ENCODE measurements at places on chromosomes 3 and 15.

DNA sequence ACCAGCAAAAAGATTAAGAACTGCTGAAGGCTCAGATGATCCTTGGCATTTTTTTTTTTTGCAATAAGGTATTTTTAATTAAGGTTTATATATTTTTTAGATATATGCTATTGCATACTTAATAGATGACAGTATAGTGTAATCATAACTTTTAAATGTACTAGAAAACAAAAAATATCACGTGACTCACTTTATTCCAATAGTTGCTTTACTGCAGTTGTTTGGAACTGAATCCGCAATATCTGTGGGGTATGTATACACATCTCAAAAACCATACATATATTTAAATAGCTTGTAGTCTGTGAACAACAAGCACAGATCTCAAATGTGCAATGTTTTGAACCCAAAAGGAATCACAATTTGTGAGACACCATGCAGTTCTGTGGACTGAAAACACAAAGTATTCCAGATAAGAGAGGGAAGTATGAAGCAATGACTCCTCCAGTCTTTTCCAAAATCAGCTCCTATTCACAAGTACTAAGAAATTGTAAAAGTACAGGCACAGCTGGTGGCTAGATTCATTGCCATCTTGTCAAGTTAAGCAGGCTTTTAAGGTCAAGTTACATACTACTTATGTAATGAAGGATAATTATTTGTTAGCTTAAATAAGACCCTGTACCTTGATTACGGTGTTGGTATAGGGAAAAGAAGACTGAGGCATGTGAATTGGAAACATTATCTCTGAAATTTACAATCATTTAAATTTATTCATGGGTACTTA is 331.1 kb downstream of the TBC1D5 start:
- DNase-seq: no peak

DNA sequence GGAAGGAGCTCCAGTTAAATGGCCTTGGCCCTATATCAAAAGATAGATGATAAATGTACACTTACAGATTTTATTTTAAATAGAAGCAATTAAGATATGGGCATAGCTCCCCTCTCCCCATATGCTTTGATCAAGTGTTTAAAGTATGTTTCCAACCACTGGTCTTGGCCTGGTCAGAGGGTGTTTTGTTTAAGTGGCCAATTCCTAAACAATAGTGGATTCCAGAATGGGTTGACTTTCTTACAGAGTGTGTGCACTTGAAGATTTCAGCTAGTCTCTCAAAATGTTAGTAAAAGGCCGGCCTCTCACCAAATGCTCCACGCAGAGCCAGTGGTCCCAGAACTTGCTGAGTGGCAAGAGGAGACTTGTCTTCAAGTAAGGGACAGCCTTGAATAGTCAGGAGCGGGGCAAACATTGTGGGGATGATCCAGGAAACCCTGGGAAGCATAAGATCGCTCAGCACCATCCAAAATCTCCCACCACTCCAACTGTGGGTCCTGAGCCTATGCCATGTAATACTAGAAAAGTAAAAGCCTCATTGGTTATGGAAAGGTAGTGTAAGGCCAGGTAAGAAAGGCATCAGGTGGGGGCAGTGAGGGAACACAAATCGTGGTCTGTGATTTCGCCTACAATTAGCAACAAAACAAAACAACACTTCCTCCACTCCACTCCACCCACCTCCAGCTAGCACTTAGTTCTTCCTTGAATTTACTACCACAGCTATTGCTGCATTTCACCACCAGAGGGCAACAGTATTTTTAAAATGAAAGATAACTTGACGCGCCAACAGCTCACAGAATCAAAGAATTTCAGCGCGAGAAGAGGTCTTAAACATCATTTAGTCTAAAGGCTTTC is 4.8 kb downstream of the RARRES1 start:
- no peak for DNase-seq

DNA sequence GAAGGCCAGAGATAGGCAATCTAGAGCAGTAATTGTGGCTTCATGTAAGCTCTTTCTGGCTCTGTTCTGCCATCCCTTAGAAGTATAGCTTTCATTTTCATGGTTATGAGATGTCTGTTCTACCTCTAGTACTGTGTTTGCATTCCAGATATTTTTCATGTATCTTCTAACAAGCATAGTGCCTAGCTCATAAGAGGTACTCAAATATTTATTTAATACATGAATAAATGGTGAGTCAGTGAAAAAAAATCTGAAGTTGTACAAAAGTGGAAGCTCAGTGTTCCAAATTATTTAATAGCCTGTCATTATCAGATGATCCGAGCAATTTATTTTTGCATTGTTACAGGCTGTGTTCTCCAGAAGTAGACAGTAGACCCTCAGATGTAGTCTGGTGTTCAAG is 64.3 kb downstream of the OXSM start:
- no peak for DNase-seq

- no peak for DNase-seq
Observed at GRCh38 chr15:26759986-26760385, 12.9 kb downstream of the GABRB3 start.

DNA sequence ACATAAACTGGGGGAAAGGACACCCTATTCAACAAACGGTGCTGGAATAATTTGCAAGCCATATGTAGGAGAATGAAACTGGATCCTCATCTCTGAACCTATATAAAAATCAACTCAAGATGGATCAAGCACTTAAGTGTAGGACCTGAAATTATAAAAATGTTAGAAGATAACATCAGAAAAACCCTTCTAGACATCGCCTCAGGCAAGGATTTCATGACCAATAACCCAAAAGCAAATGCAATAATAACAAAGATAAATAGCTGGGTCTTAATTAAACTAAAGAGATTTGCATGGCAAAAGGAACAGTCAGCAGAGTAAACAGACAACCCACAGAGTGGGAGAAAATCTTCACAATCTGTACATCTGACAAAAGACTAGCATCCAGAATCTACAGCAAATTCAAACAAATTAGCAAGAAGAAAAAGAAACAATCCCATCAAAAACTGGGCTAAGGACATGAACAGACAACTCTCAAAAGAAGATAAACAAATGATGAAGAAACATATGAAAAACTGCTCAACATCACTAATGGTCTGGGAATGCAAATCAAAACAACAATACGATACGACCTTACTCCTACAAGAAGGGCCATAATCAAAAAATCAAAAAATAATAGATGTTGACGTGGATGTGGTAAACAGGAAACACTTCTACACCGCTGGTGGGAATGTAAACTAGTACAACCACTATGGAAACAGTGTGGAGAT is 408.7 kb downstream of the CNTN6 start:
- no peak for DNase-seq

DNA sequence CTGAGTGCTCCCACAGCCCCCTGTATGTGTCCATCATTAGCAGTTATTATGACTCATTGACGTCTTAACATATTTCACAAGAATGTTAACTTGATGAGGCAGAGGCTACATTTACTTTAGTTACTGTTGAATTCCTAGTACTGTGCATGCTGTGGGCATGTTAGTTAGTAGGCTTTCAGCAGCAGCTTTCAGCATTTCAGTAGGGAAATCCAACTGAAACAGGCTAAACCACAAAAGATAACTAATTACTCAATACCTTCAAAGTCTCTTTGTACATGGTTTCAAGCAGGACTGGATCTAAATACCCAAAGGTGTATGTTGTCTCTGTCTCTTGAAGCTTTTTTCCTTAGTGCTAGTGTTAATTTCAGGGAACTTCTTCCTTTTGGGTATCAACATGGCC is 229.9 kb upstream of the SUCLG2 start:
- no peak for DNase-seq

DNA sequence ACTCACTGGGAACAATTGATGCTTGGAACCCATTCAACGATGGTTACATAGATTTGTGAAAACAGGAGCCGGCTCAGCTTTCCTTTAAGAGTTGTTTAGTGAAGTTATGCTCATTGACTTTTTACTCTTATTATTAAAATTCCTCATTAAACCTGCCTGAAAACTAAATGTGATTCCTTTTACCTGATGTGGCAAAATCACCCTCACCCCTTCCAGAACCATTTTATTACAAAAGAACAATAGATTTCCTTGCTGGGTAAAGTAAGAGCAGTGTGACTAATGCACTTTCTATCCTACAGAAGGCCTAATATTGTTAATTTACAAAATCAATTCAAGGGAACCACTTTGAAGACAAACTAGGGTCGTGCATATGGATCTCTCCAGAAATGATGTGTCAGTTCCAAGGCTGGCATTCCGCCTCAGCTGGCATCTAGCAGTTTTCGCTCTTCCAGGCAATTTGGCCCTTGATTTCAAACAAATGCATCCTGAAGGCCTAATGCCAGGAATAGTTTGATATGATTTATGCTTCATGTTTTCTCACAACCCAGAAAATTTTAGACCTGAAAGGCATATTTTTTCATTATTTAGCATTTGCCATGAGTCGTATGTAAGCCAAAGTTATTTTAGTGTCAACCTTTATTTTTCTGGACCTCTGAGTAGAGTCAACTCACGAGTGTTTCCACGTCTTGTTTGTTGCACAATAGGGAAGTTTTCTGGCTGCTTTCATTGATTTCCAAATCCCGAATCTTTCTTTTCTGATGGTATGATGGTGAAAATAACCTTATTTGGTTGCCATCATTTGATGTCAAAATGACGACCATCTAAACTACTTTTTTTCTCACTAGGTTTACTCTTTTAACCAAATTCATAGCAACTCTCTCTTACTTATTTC is 447.8 kb downstream of the MECOM start:
- no peak for DNase-seq

GRCh38 chr3:44509393-44509921 is 32.0 kb upstream of the ZNF445 start:
- no peak for DNase-seq

DNA sequence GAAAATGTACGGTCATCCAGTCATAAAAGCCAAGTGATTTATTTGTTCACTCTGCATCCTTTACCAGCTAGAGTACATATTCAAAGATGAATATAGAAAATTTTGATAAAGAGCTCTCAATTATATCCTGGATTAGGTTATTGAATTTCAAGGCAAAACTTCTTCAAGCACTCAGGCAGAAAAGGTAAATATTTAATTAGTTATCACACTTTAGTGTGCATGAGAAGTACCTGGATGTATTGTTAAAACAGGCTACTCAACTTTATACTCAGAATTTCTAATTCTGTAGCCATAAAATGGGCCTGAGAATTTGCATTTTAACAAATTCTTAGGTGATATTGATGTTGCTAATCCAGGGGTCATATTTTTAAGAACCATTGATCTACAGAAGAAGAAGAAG is 45.3 kb downstream of the ILDR1 start:
- no peak for DNase-seq

- no peak for DNase-seq
Observed at GRCh38 chr3:138941259-138941885, 5.6 kb downstream of the FOXL2 start.

DNA sequence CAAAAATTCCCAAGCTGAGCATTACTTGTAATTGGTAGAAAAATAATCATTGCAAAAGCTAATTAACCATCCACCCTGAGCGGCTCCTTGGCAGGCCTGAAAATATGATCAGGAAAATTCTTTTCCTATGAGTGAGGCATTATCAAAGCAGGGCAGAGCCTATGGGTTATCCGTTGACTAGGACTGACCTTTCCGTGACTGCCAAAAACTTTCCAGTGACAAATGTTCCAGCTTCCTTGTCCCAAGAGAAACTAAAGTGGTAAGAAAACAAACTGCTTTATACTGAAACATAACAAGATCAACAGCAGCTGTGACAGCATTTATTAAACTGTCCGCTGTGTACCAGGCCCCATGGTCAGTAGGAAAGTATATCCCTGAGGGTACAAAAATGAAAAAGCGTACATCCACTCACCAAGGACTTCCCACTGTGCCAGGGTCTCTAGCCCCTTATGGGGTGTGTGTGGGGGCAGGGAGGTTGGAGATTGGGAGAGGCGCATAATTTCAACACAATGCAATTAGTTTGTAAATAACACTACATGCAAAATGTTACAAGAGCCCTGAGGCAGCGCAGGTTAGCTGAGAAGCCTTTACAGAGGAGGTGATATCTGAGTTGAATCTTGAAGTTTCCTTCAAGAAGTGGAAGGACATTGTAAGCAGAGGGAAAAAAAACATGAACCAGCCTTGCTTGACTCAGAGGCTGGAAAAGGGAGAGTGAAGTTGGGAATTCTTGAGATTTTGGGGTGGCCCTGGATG is 8.5 kb downstream of the LIPC start:
- no peak for DNase-seq

- no peak for DNase-seq
Observed at GRCh38 chr15:62758126-62758951, 284.2 kb upstream of the TPM1 start.

DNA sequence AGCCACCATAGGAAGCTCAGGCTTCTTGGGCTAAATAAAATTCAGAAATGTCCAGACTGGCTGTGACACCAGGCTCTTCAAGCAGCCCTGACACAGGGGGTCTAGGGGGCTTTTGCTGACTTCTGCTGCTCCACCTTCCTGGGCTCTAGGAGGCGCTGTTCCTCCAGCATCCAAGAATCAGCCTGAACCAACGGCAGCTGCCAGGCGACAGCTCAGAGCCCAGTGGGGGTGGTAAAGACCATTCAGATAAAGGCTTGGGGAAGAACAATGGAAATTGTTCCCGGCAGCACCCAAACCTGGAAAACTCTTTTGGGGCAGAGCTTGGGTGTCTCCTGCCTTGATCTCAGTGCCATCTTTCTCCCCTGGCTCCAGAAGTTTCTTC is 21.6 kb upstream of the PSTPIP1 start:
- no peak for DNase-seq

- no peak for DNase-seq
Observed at GRCh38 chr15:27183201-27183600, 212.2 kb downstream of the GABRG3 start.

- DNase-seq: no peak
Observed at GRCh38 chr15:83733206-83733605, 79.3 kb downstream of the ADAMTSL3 start.

DNA sequence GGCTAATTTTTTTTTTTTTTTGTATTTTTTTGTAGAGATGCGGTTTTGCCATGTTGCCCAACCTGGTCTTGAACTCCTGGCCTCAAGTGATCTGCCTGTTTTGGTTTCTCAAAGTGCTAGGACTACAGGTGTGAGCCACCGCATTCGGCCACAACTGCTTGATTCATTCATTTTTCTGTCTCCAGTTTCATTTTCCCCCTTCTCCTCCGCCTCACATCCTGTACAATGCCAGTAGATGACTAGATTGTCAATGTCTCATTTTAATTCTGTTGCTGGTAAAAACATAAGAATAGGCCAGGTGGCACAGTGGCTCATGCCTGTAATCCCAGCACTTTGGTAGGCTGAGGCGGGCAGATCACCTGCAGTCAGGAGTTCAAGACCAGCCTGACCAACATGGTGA is 12.0 kb upstream of the ZNF592 start:
- no peak for DNase-seq

DNA sequence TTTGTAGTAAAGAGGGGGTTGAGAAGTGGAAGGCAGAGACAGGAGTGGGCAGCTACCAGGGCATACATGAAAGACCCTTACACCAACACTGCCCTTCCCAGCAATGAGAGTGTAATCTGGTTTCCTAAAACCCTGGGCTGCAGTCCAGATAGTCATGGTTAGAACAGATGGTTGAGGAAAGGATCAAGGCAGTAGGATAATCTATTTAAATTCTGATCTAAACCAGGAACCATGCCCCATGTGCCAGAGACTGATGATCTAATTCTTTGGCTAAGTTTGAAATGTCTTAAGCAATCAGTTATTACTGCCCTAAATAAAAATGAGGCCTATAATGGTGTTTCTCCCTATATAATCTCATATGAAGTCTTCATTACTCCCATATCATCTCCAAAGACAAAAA is 59.6 kb downstream of the PRTG start:
- no peak for DNase-seq

- no peak for DNase-seq
Observed at GRCh38 chr3:14415501-14415900, 13.1 kb downstream of the SLC6A6 start.
